ENCODE measurements at places on chromosomes 4 and X.

DNA sequence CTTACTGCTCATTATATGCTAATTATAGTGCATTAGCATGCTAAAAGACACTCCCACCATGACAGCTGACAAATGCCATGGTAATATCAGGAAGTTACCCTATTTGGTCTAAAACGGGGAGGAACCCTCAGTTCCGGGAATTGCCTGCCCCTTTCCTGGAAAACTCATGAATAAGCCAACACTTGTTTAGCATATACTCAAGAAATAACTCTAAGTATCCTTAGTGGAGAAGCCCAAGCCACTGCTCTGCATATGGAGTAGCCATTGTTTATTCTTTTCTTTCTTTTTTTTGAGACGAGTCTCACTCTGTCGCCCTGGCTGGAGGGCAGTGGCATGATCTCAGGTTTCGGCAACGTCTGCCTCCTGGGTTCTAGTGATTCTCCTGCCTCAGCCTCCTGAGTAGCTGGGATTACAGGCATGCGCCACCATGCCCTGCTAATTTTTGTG is 15.5 kb downstream of the NUDT6 start:
- no peak for DNase-seq

DNA sequence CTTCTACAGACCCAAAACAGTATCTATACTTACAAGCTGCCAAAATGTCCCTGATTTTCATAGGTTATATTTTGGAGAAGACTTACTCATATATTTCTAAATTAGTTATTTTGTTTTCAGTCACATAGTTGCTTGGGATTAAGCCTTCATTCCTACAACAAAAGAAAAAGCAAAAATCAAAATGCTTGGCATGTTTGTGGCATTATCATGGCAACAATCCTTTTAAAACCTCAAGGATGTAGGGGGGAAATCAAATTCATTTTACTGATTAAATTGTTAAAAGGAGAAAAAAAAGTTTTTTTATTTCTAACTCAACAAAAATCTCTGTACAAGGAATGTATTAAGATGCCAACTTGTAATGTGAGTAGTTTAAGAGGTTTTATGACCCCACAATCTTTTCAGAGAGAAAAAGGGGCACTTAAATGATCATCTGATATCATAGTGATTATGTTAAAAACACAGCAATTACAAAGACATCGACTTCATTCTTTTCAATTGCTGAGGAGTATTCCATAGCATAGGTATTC is 23.5 kb downstream of the TXK start:
- DNase-seq, result no peak

GRCh38 chr4:153781280-153781679 is 7.6 kb downstream of the SFRP2 start:
- no peak for DNase-seq

DNA sequence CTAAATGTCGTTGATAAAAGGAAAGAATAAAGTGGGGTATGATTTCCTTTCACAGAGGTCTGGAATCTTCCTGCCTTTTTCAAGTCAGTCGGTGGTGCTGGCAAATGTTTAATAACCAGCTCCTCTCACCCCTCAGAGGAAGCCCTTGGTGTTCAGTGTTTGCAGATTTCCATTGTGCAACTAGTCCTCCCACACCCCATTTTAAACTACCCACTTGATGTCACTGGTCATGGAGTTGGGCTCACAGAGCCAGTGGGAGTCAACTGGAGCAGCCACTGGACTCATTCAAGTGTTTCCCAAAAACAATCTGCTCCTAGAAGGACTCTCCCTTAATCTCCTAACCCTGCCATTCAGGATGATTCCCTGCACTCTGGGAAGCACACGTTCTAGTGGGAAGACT is 149.2 kb downstream of the PTTG2 start:
- no peak for DNase-seq

DNA sequence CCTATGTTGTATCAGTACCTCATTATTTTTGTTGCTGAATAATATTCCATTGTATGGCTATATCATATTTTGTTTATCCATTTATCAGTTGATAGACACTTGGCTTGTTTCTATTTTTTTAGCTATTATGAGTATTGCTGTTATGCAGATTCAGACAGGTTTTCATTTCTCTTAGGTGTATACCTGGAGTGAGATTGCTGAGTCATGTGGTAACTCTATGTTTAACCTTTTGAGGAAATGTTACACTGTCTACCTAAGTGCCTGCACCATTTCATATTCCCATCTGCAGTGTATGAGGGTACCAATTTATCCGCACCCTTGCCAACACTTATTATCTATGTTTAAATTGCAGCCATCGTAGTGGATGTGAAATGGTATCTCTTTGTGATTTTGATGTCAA is 43.0 kb upstream of the SH3RF1 start:
- no peak for DNase-seq

DNA sequence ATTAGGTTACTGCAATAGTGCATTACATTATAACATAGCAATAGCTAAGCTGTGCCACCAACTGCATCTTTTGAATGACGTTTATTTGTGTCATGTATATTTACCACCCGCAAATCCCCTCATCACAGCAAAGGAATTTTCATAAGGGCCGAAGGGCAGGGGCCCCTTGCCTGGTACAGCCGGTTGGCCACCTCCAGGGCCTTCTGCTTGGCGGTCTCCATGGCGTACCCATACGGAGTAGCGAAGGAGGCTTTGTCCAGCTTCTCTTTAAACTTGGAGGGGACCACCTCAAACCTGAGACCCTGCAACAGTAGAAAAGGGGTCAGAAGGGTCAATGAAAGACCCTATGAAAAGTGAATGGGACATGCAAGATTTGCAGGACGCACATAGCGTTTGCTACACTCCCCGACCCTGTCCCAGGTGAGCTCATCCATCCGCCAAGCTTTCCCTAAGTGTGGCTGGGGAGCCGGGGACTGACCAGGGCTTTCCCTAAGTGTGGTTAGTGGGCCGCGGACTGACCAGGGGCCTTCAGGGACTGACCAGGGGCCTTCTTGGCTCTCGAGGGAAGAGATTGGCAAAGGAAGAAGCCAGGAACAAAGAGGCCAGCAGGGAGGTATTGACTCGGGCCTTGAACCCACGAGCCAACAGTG is 10.6 kb downstream of the ASMTL start:
- DNase-seq, result no peak

- no peak for DNase-seq
Observed at GRCh38 chr4:19402581-19403065, 849.1 kb upstream of the SLIT2 start.

DNA sequence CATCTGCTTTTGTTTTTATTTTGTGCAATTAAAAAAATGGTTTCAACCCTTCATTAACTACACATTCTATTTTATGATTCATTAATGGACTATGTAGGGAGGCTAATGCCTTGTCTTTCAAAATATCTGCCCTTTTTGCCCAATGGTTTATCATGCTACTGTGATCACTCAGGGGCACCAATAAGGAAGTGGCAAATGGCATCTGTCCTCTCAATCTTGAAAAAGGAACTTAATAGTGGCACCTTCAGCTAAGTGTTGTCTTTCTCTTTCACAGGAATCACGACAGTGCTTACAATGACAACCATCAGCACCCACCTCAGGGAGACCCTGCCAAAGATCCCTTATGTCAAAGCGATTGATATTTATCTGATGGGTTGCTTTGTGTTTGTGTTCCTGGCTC is 57.1 kb downstream of the COMMD8 start:
- DNase-seq, result no peak

- peak; percentile 17 for DNase-seq
Observed at GRCh38 chr4:140326395-140326993, 47.0 kb upstream of the SCOC start.

DNA sequence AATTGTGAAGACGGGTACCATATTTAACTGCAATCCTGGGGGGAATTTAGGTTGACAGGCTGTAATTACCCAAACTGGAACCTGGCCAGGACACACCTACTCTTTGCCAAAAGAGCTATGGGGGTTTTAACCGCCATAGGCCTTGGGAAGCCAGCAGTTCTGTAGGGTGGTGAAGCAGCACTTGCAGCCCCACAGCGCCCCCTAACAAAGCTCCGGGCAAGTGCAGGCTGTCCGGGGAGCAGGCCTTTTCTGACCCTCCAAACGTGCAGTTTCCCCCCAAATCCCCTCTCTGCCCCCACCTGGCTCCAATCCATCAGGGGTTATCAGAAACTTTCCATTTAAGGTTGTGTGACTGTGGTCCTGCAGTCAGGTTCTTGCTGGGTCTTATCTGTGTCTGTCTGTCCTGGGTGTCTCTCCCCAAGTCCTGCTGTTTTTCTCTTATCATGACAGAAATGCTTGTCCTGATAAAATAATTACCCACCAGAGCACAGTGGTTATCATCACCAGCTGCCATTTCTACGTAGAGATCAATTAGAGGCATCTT is 350.9 kb downstream of the MID1IP1 start:
- no peak for DNase-seq

GRCh38 chrX:78658414-78658813 is 714 bp downstream of the RTL3 start:
- no peak for DNase-seq

- no peak for DNase-seq
Observed at GRCh38 chrX:153450949-153451277, 5.1 kb upstream of the TREX2 start.

GRCh38 chrX:119870626-119871131 is 854 bp downstream of the RNF113A start:
- DNase-seq, result no peak

- no peak for DNase-seq
Observed at GRCh38 chr4:90996813-90997212, 869.6 kb downstream of the CCSER1 start.

DNA sequence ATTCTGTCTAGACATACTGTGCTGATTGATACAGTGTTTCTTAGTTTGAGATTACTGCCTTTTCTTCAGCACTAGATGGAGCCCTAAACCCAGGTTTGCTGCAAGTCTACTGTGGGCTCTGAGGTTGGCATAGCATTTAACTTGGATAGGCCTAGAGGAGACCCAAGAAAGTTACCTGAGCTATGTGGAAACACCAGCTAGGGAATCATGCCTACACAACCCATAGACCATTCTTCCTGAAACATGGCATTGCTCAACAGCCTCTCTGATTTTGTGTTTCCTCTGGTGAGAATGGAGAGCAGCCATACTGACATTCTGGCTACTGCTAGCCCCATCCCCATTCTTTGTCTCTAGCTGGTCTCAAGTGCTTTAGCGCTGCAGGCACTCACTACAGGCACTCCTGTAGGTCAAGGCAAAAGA is 287.7 kb upstream of the PCDH18 start:
- DNase-seq, result peak; percentile 32

DNA sequence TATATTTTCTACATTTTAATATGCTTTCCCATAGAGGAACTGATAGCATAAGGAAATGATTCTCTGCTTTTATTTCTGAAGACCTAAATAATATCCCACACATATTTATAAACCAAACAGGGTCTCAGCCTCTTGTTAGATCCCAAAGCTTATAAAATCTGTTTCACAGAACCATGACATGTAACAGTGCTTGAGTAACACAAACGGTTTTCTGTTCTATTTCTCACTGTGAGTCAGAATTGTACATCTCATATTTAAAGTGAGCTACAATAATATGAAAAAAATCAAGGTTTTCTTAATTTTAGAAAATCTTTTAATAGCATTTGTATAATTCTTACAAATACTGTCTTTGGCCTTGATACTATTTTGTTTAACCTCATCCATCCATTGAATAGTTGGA is 51.2 kb downstream of the NR3C2 start:
- DNase-seq, result no peak

All from fibroblast of skin of left biceps (primary cell).